NAMALWA (cell line): ENCODE measurements at places on chromosomes 12 and 14.
A peak's percentile ranks its signal among the peaks of the same experiment; 100 is the strongest.

GRCh38 chr12:119682639-119683252 lies 14.8 kb downstream of the PRKAB1 start:
- peak; percentile 60 for DNase-seq

DNA sequence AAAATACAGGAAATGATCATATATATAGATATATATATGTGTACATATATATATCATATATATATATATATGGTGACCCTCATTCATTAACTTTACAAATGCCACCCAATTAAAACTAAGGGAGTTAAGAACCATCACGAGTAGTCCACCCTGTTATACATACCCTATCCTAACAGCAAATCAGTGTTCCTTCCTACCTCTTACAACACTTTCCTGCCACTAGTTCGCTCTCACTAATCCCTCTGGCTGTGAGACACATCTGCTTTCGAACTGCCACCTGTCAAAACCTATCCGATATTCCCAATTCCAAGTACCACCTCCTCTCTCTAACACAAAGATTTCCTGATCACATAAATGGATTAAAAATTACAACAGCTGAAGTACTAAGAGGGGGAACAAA lies 100.5 kb downstream of the EEA1 start:
- DNase-seq = no peak

DNA sequence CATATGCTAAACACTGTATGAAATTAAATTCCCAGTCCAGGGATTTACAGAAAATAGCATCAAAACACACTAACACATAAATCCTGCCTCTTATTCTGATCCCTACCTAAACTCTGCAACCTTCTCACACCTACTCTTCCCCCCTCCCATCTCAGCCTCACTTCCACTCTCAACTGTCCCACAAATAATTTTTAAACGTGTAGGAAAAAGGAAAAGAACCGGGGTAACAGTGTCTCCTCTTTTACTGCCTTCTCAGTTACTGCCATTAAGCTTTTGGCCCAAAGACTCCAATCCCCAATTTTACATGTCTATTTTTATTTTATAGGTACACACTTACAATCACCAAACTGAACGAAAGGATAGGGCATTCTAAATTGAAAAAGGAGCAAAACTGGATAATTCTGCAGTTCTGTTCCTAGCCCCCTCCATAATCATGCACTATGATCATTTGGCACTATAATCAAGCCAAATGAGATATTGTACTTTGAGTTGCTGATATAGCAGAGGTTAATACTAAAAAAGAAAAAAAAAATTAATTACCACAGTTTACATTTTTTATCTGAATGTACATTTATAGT lies 2.9 kb downstream of the DUSP16 start:
- no peak for DNase-seq

GRCh38 chr12:4960030-4960429 lies 50.3 kb downstream of the KCNA1 start:
- DNase-seq = no peak

- no peak for DNase-seq
These were observed 241.6 kb upstream of the NPAS3 start for GRCh38 chr14:32697114-32697513.

DNA sequence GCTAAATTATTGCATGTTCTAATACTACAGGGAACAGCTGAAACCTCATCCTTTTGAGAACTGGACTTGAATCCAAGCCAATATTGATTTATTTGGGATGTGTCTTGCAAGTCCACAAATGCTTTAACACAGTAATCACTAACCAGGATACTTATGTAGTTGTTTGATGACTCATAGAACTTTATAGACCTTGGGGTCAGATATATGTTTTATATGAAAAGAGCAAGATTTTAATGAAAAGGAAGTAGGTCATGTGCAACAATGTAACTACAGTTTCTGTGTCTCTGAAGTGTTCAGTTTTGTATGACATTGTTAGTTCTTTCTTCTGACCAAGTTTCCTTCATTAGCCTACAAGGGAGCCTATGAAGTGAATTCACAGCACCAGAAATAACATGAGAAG lies 352.0 kb downstream of the ZFP36L1 start:
- DNase-seq = no peak

GRCh38 chr14:47278233-47278842 lies 397.1 kb downstream of the MDGA2 start:
- peak; percentile 45 for DNase-seq

GRCh38 chr12:111277570-111277969 lies 91.3 kb downstream of the PHETA1 start:
- no peak for DNase-seq

DNA sequence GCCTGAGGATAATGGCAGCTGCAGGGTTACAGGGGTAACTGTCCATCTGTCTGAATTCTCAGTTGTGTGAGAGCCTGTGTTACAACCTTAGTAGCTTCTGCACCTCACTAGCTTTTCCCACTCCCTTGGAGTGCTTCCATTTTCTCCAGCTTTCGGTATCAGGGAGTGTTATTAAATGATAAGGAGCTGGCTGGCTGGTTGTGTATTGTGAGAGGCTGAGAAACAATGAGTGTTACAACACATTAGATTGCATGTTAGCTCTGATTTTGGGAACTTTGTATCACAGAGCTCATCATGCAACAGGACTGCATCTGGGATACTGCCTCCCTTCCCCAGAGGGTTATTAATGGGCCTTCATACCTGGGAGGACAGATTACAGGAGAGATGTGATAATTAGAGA lies 723.7 kb downstream of the DIO2 start:
- no peak for DNase-seq

GRCh38 chr14:23164250-23164649 lies 19.2 kb downstream of the SLC7A8 start:
- no peak for DNase-seq

DNA sequence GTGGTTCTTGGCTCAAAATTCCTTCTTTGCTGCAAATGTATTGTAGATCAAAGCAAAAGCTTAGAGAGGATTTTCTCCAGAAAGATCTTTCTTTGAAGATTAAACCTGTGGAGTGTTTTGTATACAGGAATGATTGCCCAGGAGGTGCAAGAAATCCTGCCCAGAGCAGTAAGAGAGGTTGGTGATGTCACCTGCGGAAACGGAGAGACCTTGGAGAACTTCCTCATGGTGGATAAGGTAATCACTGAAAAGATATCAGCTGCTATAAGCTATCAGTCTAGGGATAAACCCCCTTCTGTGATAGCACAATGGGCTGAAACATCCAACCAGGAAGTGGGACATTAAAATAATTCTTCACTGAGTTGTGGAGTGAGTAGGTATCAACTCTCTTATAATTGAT lies 85.7 kb downstream of the MYRFL start:
- no peak for DNase-seq

DNA sequence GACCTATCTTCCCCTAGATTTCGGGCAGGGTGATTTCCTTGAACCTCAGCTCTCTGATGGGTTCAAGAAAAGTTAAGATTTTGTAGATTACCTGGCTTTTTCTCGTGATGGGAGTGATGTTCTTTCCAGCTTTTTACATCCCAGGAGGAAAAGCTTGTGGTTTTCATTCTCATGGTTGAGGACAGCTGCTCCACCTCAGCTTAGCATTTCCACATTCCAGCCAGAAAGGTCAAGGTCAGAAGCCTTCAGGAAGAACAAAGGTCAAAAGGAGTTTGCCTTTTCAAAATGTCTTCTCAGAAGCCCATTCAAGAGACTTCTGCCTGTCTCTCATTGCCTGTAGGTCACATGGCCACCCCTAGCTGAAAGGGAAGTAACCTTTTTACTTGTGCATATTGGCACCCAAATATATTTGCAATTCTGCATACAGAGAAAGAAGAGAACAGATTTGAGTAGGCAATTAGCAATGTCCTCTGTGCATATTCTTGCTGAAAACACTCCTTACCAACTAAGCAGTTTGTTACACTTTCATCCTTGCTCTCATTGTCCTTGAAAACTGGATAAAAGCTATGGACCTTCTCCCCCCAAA lies 6.6 kb upstream of the ADGRD1 start:
- DNase-seq = no peak

GRCh38 chr14:77022236-77022852 lies 6.2 kb downstream of the IRF2BPL start:
- DNase-seq = no peak

DNA sequence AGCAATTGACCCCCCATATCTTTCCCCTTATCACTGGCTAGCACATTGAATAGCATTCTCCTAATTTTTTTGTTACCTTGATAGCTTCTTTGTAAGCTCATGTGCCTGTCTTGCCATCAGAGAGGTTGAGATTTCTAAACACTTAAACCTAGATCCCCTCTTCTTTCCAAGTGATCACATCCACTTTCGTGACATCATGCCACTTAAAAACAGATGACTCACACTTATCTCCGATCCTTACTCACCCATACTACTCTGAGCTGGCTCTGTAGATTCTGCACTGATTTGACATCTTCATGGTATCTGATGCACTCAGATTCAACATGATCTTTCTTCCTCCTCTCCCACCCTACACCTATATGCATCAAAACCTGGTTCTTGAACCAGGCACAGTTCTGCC lies 10.5 kb downstream of the GPR137C start:
- no peak for DNase-seq

GRCh38 chr12:57214398-57214781 lies 2.2 kb upstream of the NXPH4 start:
- DNase-seq = peak; percentile 87

GRCh38 chr12:50057896-50058670 lies 687 bp downstream of the ASIC1 start:
- no peak for DNase-seq

DNA sequence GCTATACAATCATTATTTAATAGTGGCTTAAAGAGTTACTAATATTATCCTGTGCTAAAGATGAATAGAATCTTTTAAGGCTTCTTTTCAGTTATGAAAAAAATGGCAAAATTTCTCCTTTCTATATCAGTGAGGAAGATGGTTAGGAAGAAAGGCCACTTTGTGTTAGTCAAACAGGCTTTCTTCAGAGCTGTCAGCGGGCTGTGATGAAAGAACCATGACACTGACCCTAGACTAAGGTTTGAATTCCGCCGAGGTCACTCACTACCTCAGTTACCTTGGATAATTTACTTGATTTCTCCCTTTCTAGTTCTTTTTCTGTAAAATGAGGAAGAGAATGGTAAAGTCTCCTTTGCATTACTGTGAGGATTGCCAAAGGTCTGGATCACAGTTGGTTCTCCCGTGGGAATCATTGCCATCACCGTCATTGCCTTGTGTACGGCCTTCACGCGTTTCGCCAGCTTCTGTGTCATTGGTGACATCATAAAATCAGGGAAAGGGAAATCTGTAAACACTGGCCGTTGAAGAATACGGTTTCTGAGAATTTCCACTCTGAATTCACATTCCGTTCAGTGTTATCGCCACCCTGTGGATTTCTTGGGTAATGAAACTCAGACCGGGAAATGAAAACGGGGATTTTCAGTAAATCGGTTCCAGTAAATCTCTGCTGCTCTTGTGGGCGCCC lies 26.7 kb upstream of the YBX3 start:
- peak; percentile 97 for DNase-seq

GRCh38 chr12:22810036-22810435 lies 185.1 kb downstream of the ETNK1 start:
- no peak for DNase-seq

DNA sequence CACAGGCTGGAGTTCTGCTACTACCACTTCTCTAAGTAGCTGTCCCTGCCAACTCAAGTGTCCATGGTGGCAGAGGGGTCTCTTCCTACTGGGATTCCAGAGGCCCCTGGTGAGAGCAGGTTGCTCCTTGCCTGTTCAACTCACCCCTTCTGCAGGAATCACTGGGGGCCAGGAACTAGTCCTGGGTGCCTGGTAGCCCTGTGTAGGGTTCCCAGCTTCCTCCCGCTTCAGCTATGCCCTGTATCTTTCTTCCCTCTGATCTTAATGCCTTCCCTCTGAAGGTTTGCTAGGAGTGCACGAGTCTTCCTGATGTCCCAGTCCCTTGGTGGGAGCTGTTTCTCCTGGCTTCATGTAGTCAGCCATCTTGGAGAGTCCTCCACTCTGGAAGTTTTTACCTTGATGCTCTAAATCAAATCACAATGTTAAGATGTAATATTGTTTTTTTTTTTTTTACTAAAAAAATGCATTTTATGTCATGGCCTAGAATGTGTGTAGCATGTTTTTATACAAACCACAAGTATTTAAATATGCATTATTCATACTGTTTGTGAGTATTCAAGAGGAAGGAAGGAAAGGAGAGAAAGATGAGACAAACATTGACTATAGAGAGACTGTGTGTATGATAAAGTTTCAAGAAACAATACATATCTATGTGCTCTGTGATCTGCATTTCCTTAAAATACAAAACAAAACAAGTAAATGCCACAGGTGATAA lies 54.7 kb downstream of the FRS2 start:
- DNase-seq = no peak

DNA sequence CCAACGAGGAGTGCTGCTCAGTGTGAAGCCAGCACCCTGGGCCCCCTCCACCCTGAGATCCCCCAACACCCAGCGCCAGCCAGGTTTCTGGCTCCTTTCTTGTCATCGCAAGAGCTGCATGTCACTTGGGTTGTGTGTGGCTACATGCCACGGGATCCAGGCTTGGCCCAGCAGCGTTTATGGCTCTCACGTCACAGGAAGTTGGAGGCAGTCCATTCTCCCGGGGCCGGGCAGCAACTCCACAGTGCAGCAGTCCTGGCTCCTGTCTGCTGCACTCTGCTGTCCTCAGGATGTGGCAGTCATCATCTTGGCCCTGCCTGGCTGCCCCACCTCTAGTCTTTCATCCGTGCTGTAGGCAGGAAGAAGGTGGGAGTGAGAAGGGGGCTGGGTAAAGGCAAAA lies 78.3 kb downstream of the AACS start:
- no peak for DNase-seq

- DNase-seq = no peak
These were observed 16.2 kb upstream of the MYL2 start for GRCh38 chr12:110936367-110937103.

GRCh38 chr12:97047361-97047760 lies 140.3 kb downstream of the NEDD1 start:
- DNase-seq = no peak

GRCh38 chr12:104411826-104412641 lies 44.7 kb upstream of the CHST11 start:
- no peak for DNase-seq

GRCh38 chr12:116595672-116596071 lies 36.5 kb downstream of the MAP1LC3B2 start:
- DNase-seq = no peak

- no peak for DNase-seq
These were observed 42.0 kb downstream of the HECTD4 start for GRCh38 chr12:112340230-112340629.

DNA sequence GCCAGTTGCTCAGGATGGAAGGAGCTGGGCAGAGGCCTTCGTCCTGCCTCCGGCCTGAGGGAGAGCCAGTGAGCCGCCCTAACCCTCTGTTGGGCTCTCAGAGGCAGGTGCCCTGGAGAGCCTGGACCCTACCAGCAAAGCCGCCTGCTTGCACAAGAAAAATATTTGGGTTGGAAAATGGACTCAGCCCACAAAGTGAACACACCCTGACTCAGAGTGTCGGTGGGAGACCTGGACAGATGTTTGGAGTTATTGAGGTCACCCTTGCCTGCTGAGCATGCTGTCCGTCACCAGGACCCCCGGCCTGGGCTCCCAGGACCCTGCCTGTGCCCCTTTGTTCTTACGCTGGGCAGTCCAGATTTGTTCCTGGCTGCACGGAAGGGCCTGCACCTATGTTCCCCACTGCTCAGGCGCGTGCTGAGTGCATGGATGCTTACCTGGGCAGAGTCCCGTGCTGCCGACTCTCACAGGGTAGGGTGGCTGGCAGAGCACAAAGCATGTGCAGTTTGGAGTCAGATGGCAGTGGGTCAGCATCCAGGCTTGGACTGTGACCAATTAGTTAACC lies 22.4 kb downstream of the FAM181A start:
- DNase-seq = no peak

- DNase-seq = peak; percentile 20
These were observed 12.6 kb downstream of the APPL2 start for GRCh38 chr12:105223352-105223845.
